ENCODE measurements at places on chromosomes 6 and 20. TPM values are rescaled to one million over a fixed set of nuclear protein-coding genes. Genes with fewer than 3 reads are reported as not detected.
A peak's percentile ranks its signal among the peaks of the same experiment; 100 is the strongest.

DNA sequence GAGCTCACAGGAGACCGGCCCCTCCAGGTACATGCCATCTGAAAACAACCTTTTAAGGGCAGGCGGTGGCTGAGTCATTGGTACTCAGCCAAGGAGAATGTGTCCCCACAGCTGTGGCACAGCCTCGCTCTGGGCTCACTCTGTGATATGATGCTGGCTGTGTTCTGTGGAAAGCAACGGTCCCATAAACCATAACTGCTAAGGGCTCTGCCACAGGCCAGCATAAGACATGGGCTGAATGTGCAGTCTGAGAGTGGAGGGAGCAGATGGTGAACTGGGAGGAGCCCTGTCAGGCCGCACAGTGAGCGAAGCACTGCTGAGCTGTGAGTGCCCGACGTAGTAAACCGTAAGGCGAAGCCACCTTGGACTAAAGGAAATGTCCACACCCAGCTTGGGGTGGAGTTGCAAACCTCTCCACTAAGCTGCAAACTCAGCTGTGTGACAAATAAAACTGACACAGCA, 375.8 kb downstream of the THBS2 start:
- peak; percentile 39 for DNase-seq

DNA sequence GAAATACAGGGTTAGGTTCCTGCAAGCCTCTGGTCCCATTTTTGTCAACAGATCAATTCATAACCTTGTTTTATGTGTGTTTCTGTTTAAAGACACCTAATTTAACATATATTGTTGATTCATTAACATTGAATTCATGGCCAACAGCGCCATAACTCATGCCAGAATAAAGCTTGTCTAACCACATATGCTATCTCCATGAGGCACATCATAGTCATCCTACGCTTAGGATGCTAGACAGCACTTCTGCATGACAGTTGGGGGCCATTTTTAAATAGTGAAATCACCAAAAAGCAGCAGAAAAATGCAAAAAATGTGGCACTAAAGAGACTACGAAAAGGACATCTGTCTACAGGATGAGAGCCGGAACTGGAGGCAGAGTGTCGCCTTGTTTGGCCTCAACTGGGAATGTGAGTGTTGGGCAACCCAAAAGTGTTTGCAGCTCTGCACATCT, 37.9 kb downstream of the TRAM2 start:
- no peak for DNase-seq

- peak; percentile 22 for DNase-seq
Measured at GRCh38 chr20:45405571-45406259, 2.4 kb upstream of the DBNDD2 start.

DNA sequence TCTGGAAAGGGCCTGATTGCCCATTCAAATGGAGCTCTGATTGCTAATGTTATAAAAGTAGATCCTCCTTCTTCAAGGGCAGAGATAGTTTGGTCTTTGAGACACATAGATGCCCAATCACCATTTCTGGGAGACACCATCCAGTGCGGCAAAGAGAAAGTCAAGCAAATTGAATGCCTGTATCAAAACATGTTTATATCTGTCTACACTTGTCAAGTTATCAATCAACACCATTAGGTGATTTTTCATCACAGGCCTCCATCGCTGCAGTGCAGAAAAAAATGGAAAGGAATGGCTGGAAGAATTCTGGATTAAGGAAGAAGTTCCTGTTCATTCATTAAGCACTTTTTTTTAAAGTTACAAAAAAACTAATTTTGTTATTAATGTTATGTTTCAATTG, 54.8 kb upstream of the ZFP64 start:
- DNase-seq = no peak

CPXM1 gene
- total RNA-seq = 47.9 TPM

MYBL2 gene
- 2.4 TPM for total RNA-seq

ANKEF1 gene
- 4.7 TPM for total RNA-seq

GRCh38 chr6:10528158-10528981, 7.2 kb downstream of the GCNT2 start:
- peak; percentile 70 for DNase-seq

DNA sequence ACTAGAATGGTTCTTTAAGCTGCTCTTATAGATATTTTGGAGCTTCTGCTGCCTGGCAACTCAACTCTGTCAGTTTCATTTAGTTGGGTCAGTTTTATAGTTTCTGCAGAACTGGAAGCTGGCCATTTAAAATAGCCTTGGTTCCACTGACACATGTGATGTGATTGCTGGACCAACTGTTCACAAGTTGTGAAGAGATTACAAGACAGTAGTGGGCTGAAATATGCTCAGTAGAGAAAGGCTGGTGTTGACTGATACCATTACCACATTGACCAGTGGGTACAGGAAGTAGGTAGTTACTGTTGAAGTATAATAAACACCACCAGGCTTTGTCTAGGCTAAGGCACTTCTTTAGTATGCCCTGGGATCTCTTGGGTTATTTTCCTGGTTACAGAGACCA, 39.0 kb downstream of the BCKDHB start:
- no peak for DNase-seq

HM13 gene
- total RNA-seq = 219 TPM

CLIC1 gene
- total RNA-seq = 463 TPM

- DNase-seq = peak; percentile 92
Measured at GRCh38 chr20:53738039-53738944, 144.7 kb upstream of the ZNF217 start.

GRCh38 chr20:9081423-9081966, 12.6 kb downstream of the PLCB4 start:
- no peak for DNase-seq

STMND1 gene
- 0.27 TPM for total RNA-seq

DNA sequence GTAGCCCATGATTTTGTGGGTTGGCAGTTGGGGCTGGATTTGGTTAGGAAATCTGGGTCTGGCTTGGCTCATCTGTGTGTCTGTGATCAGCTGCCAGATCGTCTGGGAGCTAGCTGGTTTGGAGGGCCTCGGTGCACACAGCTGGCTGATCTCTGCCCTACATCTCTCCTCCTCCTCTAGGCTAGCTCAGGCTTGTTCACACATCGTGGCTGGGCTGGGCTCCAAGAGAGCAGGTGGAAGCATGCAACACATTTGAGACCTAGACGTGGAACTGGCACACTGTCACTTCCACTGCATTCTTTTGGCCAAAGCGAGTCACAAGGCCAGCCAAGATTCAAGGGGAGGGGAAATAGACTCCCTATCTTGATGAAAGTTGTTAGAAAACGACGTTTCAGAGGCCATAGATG, 15.9 kb downstream of the NDUFAF5 start:
- DNase-seq = peak; percentile 55

ILRUN gene
- total RNA-seq = 55.0 TPM

DNA sequence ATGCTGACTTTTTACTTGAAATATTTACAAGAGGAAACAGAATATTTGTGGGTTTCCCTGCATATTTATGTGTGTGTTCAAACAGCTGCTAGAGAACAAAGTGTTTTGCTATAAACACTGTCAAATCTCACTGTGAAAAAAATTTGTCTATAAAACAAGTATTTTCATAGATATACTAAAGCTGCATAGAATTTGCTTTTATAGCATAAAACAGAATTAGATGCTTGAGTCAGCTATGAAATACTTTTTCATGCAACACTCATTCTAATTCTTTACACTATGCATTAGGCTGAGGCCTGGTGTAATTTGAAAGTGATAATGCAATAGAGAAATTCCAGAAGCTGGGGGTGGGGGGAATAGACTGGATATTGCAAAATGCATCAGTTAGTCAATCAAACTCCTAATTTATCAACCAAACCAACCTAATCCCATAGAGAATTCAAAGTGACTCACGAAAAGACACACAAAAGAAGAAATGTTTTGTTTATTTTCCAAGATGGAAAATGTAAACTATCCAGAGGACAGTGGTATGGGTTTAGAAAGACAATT, 148.2 kb downstream of the LAMA2 start:
- DNase-seq = no peak

- DNase-seq = no peak
Measured at GRCh38 chr6:166440106-166440505, 57.4 kb upstream of the MPC1 start.

SLC17A2 gene
- total RNA-seq = 7.7 TPM

DNA sequence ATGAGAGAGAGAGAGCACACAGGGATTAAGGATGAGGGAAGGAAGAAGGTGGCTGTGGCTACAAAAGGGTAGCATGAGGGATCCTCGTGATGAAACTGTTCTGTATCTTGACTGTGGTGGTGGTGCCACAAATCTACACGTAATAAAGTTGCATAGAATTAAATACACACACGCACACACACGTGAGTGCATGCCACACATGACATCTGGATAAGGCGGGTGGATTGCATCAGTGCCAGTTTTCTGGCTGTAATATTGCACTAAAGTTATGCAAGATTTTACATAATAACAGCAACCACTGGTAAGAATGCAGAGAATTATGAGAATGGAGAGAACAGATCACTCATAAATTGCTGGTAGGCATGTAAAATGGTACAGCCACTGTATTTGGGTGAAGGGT, 16.9 kb upstream of the STK35 start:
- no peak for DNase-seq

DNA sequence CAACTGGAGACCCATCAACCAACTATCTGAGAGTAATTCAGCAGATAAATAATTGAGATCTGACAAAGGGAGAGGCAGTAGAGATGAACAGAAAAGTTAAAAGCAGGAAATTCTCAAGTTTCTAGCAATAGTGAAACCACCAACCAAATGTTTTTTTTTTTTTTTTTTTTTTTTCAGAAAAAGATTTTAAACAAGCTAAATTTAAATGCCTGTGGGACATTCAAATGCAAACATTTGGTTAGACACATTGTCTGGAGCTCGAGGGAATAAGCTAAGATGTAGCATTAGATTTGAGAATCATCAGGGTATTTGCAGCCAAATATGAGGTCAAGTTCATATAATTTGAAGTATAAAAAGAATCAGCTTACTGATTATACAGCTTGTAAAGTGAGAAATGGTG, 16.4 kb downstream of the RANBP9 start:
- DNase-seq = no peak

GRCh38 chr20:57020364-57020763, 246.1 kb downstream of the BMP7 start:
- no peak for DNase-seq

DNA sequence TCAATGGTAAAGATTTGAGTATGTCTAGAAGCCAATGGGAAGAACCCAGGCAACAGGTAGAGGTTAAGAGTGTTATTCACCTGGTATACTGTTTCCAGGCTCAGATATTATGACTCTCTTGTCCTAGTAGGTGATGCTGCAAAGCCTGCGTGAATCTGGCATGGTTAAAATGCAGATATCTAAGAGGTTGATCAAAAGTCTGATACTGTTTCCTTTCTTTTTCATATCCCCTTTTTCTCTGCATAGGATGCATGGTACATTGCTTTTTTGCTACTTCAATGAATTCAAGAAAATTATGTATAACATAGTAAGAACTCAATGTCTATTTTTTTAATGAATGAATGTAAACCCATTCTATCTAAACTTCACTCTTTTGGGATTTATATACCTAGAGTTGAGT, 284.3 kb upstream of the KHDRBS2 start:
- no peak for DNase-seq

ADGRF5 gene
- 2.0 TPM for total RNA-seq

- DNase-seq = peak; percentile 58
Measured at GRCh38 chr6:49541210-49541724, 9.2 kb upstream of the C6orf141 start.

DNA sequence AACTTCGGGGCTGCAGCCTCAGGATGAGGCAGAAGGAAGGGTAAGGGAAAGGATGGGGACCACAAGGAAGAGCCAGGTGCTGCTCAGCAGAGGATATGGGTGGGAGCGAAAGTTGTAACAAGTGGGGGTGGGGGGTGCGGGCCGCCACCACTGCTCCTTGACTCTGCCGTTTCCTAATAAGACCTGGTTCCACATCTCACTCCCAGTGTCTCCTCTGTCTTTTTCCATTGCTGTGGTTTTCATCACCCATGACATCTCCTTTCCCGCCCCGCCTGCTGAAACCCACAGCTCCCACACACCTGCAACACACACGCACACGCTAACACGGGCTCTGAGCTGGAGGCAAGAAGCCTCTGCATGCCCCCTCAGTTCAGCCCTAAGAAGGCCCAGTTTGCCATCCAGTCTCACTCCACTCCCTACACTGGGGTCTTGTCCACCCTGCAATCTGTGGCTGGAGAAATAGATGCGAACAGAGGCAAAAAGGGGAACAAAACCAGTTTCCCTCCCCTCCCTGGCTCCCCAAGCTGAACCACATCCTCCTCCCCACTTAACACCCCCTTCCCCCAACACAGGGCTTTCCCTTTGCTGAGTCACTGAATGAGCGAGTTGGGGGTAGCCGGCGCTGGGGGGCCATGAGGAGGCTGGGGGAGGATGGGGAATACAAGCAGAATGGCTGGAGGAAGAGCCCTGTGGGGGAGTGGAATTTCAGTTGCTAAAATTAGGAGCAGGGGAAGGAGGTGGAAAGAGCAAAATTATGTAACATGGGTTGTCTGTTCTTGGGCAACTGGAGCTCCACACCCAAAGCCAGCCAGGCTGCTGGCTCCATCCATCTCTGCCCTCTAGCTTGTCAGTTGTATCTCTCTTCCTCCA, 11.5 kb downstream of the NFKBIL1 start:
- DNase-seq = no peak

DNA sequence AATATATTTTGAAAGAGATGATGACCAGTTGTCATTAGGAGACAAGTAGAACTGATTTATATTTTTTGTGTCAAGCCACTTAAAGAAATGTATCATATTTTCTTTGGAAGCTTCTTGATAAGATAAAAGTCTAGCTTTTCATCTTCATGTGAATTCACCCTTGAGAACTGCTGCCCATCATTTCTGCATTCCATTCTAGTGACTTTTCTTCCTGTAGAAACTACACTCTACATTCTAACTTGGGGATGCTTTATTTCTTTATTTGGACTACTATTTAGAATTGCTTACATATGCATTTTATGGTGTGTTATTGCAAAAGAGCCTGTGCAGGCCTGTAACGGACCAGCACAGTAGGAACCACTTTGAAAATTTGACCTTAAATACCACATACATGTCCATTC, 335.0 kb upstream of the KCNQ5 start:
- DNase-seq = no peak

ANGPT4 gene
- not detected for total RNA-seq

- DNase-seq = no peak
Measured at GRCh38 chr20:15612769-15613168, 960.5 kb downstream of the KIF16B start.

BACH2 gene
- total RNA-seq = 7.1 TPM

DNA sequence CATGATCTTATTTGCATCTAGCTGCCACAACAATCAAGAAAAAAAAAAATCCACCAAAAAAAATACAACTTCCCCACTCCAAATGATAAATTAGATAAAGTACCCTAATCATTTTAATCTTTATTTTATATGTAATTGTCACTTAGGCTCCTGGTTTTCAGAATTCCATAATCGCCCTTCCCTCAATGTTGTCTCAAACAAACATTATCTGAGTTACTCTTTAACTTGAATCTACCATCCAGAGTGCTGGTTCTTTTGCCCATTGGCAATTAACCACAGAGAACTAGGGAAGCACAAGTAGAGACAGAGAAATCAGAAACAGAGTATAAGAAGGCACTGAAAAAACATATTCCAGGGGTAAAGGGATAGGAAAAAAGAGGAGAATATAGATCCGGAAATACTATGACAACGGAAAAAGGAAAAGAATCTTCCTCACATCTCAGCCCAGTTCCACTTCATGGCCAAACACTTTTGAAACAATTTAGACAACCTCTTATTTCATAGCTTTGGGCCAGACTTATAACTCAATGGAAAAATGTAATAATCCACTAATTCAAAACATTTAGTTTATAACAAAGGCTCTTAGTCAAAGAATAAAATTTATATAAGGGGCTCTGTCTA, 861 bp upstream of the NHSL1 start:
- DNase-seq = no peak

PRL gene
- total RNA-seq = not detected

DNAH8 gene
- 0.03 TPM for total RNA-seq

- no peak for DNase-seq
Measured at GRCh38 chr6:30005482-30005881, 55.6 kb upstream of the POLR1H start.

FAM110A gene
- 4.6 TPM for total RNA-seq

FAM83C gene
- total RNA-seq = not detected

GSTA2 gene
- 441 TPM for total RNA-seq

FAM209B gene
- total RNA-seq = not detected
